Esophagus squamous epithelium (tissue), 5 donors: ENCODE measurements at places on chromosomes 7 and 10.

DNA sequence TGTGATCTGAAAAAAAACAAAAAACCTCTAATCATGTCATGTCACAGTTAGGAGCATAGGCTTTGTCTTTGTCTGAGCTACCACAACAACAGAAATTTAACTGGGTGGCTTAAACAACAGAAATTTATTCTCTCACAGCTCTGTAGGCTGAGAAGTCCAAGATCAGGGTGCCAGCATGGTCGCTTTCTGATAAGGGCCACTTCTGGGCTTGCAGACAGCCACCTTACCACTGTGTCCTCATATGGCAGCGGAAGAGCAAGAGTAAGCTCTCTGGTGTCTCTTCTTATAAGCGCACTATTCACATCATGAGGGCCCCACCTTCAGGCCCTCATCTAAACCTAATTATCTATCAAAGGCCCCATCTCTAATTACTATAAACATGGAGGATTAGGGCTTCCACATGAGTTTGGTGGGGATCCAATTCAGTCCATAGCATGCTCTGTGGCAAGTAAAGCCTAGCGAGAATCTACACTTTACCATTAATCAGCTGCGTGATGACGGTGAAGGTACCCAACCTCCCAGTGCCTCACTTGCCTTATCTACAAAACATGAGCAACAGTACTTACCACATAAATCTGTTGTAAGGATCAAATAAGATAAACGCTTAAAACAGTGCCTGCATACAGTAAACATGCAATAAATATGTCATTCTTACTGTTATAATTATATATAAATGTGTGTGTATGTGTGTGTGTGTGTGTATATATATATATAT is 17.3 kb downstream of the ZNF438 start:
- DNase-seq, result no peak

- no peak for DNase-seq
Measured at GRCh38 chr10:104256335-104256961, 1.8 kb downstream of the GSTO1 start.

GRCh38 chr10:89283025-89283935 is 18.6 kb upstream of the IFIT2 start:
- no peak for DNase-seq

DNA sequence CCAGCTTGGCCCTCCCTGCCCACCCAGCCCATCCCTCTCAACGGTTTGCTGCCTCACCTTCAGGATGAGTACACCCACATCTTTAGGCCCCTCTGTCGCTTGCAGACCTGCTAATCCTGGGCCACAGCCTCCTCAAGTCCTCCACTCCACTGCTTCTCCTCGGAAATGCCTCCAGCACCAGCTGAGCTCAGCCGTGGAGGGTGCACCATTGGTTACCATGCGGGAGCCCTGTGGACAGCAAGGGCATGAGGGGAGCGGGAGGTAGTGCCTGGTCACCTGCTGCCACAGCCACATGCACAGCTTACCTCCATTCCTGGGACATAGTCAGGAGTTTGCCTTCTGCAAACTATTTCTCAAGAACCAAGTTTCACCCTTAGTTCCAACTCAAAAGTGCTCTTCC is 286.3 kb upstream of the ZMIZ1 start:
- DNase-seq, result no peak

DNA sequence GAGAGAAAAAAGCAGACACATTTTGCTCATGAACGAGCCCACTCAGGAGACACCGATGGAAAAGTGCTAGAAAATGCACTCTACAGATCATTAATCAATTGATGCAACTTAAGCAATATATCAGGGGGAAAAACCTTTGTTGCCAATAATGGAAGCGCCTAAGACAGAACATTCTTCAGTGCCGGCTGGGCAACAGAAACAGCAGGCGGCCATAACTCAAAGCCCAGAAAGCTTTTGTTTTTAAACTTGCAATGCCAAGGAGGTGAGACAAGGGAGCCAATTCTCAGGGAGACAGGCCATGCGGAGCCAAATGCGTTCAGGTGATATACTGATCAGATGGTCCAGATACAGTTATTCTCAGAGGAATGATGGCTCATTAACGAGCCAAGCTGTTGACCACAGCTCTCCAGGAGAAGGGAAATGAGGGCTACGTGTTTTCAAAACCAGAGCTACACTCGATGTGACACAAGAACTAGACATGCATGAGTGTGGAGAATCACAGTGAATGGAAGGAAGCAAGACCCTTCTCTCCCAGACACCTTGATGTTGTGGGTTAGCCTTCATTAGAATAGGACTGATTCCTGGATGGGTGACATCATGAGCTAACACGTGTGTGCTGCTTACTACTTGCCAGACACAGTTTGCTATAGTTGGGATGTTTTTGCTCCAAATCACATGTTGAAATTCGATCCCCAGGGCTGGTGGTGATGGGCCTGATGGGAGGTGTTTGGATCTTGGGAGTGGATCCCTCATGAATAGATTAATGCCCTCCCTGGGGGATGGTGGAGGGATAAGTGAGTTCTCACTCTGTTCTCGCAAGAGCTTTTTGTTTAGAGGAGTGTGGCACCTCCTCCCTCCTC is 79.1 kb upstream of the KCNMA1 start:
- DNase-seq, result no peak

GRCh38 chr7:73707045-73707631 is 12.3 kb downstream of the STX1A start:
- no peak for DNase-seq

GRCh38 chr7:148688526-148688925 is 10.2 kb upstream of the CUL1 start:
- DNase-seq, result no peak

- no peak for DNase-seq
Measured at GRCh38 chr7:90896458-90896857, 300.3 kb downstream of the CDK14 start.

DNA sequence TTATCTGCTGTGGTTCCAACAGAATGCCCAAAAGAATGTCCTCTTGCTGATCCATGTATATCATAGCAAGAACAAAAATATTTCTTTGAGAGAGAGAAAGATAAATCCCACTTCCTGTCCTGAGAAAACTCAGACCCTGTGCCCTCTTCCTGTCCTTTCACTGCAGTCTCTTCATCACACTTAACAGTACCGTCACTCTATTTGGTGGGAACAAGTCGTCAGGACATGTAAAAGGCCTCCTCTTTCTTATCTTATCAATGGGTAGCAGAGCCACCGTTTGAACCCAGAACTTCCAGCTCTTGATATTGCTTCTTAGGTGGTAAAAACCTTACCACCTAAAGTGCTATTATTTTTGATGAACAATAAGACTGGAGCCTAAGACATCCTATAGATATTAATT is 43.9 kb downstream of the CHRM2 start:
- no peak for DNase-seq

DNA sequence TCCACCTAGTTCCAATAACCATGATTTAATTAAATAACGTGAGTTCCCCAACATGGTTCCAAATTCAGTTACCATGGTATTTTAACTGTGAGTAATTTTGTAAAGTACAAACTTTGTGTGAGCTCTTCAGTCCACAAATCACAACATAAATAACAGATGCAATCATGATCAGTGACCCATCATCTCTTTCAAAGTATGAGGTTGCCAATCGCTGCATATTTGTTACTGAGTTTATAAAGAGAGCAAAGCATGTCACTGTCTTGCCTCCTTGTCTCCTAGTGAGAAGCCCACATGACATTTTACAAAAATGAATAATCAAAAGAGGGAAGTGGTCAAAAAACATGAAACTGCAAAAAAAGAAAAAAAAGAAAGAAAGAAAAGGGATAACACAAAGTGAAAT is 69.1 kb upstream of the PDSS1 start:
- no peak for DNase-seq

DNA sequence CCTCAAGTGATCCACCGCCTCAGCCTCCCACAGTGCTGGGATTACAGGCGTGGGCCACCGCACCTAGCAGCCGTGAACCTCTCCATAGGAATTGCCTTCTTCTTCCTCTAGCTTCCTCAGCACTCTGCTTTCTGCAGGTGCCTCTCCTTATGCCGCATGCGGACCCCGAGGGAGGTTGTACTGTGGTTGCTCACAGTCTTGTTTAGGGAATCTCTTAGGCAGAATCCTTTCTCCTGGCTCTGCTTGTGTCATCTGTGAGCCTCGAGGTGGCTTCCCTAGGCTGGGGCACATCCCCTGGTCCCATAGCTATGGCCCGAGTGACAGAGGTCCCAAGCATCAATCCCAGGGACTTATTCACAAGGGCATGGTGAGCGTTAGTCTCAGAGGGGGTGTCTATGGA is 33.2 kb upstream of the GIMAP8 start:
- no peak for DNase-seq
